ENCODE measurements at places on chromosomes 2 and 18.

- no peak for DNase-seq
These were observed 554 bp downstream of the FEV start for GRCh38 chr2:218984239-218985020.

- DNase-seq: no peak
These were observed 40.7 kb downstream of the KCNIP3 start for GRCh38 chr2:95337829-95338228.

- DNase-seq: no peak
These were observed 8.2 kb upstream of the SMARCAL1 start for GRCh38 chr2:216404010-216404618.

GRCh38 chr2:64354857-64355680 is 98.9 kb upstream of the LGALSL start:
- no peak for DNase-seq

GRCh38 chr18:76686737-76687231 is 135.6 kb upstream of the ZNF236 start:
- DNase-seq: no peak

DNA sequence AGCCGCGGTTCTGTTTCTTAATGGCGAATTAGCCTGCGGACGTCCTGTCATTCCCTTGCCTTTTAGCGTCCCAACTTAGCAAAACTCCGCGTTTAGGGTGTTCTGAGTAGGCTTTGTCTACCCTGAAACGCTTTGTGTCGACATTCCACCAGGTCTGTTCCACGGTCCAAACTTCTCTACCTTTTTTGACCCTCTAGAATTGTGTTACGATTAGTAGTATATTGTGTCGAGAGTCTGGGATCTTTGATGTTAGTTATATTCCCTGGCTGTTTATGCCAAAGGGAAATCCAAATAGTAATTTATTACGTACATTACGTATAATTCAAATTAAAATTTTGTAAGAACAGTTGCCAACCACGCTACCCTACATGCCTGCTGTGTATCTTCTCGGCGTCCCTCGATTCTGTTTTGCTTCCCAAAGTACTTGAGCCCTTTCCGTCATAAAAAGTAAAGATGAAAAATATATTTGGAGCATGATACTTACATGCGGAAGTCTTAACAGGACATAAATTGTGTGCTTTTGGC is 495 bp upstream of the TTC32 start:
- no peak for DNase-seq

DNA sequence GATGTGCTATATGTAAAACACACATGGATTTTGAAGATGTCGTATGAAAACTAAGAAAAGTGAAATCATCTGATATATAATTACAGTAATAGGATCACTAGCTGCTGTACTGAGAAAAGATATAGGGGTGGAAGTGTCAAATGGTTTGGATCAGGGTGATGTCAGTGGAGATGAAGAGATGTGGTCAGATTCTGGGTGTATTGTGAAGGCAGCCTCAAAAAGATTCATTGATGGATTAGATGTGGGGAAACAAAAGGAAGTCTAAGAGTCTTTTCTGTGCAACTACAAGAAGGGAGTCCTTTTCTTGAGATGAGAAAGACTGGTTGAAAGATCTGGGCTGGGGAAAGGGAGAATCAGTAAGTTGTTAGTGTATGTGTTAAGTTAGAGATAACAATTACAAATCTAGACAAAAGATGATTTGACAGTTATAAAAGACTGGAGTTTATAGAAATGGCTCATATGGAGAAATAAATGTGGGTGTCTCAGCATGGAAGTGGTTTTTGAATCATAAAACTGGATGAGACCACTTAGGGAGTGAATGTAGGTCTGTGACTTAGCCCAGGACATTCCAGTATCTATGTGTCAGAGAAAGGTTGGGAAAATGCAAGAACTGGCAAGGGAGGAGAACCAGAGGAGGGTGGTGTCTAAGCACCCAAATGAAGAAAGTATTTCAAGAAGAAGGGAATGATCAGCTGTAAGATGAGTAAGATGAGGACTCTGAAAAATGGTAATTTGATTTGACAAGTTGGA is 347.4 kb downstream of the PARD3B start:
- no peak for DNase-seq

DNA sequence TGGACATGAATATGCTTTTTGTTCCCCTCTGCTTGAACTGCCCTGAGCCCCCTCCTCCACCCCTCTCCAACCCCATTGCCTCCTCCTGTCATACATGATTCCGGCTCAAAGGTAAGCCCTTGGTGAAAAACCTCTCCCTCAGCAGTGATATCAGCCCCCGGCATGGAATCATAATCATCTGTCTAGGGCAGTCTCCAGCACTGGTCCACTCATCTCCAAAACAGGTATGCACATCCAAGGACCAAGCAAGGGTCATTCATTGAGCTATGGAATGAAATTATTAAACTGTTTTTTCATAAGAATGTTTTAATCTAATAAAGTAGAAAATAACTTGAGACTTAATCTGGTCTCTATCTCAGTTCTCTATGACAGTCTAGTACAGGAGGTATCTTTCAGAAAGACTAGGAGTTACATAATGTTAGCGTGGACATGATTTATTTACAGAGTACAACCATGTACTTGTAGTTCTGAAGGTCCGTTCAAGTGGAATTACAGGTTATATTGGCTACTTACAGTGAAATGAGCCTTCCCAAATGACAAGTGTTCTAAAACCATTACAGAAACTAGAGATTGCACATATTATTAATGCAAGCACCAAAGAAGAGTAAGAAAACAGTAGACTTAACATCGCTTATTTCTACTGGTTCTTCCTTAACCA is 75.2 kb downstream of the ACVR1 start:
- DNase-seq: no peak

DNA sequence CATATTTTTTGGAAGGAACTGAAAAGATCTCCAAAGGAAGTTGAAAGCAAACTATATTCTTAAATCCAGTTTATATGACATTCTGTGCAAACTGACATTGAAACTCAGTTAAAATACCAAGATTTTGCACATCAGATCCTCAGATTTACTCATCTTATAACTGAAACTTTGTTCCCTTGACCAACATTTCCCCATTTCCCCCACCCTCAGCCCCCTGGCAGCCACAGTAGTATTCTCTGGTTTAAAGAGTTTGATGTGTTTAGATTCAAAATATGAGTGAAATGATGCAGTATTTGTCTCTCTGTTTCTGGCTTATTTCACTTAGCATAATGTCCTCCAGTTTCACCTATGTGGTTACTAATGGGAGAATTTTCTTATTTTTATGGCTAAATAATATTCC is 99.2 kb upstream of the ITGA4 start:
- no peak for DNase-seq

DNA sequence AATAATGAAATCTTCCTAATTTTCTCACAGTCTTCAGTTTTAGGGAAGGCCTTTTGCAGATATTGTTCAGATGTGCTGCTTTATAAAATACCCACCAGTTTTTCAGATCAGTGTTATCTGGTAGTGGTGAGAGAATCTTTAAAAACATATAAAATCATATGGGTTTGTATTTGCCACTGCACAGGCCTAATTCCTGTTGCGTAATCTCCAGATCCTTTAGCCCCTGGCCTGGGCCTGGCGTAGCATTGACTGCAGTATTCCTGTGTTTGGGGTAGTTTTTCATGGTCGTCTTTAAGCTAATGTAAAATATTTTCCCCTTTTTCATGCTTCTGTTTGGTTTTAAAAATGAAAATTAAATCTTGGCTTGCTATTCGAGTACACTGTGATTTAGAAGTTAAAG is 43.2 kb downstream of the TSHZ1 start:
- no peak for DNase-seq

DNA sequence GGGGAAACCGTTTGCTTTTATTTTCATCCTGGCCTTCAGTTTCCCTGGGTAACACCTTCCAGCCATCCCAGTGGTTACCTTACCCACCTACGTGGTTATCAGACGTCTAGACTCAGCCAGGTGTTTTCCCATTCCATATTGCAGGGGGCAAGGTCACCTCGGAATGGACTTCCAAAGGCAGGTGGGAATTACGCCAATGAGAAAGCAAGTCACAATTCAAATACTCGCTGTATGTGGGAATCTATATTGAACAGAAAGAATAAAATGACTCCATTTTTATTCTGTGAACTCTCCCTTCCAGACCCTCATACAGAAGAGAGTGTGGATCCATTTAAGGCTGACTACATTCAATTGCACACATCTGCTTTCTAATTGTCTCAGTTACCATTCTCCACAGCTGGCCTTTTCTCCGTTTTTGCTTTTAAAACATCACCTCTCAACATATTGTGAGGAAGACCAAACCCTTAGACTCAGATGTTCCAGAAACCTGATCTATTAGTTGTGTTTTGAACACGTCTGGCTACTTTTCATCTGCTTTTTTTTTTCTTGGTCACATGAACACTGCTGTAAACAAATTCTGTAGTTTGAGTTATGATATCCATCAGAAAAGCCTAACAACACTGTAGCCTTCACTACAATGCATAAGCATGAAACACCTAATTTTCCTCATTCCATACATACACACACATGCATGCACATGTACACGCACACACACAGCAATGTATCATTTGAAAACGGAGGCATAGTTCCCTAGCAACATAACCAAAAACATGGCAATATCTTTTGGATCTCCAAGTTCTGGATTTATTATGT is 59.8 kb downstream of the BCL2 start:
- DNase-seq: no peak

DNA sequence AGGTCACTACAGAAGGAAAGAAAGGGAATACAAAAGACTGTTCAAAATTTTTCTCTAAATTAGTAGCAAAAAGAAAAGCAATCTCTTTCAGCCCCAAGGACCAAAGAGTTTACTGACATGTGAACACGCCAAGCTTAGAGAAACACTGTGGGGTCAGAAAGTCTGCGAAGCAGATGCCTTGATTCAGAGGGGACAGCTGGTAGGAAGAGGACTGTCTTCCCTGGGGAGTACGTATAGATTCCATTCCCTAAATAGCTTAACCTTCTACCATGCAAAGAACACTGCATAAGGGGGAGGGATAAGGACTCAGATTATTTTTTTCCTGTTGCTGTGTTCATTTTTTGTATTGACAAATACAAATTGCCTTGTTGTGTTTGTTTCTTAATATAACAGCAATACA is 96.1 kb downstream of the IRS1 start:
- DNase-seq: no peak

DNA sequence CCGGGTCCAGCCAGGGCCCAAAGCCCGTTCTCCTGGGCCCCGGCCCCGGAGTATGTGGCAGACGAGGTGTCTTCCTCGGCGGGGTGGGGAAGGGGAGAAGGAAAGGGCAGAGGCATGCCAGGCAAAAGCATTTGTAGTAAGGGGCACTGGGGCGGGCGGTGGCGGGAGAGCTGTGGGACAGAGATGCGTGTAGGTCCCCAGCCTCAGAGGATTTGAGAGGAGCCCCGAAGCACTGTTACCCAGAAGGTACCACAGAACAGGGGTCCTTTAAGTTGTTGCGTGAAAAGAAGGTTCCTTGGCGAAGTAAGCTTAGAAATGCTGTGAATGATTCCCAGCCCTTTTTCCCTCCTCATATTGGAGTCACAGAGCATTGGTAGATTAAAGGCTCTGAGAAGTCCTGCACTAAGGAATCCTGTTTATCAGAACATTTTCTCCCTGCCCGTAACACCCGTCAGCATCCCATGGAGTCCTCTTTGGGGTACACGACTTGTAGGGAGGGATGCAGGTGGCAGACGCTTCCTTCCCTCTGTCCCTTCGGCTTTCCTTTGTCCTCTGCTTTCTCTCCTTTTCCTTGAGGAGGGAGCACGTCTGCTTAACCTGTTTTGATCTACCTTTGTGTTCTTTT is 12.5 kb downstream of the GAREM2 start:
- DNase-seq: no peak

DNA sequence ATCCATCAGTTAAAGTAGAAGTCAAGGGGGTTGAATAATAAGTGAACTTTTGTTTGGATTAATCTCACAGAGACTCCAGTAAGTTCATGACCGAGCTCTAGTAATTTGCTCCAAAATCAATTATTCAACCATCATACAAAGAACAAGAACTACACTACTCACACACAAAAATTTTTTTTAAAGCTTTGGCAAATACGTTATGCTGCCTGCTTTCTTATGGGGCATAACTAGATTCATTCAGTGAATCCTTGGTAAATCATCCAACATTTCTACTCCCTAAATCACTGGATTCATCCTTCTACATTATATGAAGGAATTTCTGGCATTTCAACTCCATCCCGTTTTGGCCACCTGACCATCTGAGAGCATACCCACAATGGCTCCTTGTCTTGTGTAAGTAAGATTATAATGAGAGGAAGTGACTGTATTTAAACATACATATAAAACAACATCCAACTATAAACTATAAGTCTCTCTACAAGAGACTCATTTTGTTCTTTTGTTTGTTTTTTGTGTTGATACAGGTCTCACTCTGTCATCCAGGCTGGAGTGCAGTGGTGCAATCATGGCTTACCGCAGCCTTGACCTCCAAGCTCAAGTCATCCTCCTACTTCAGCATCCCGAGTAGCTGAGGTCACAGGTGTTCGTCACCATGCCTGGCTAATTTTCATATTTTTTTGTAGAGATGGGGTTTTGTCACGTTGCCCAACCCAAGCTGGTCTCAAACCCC is 144.2 kb upstream of the LRRTM4 start:
- no peak for DNase-seq

DNA sequence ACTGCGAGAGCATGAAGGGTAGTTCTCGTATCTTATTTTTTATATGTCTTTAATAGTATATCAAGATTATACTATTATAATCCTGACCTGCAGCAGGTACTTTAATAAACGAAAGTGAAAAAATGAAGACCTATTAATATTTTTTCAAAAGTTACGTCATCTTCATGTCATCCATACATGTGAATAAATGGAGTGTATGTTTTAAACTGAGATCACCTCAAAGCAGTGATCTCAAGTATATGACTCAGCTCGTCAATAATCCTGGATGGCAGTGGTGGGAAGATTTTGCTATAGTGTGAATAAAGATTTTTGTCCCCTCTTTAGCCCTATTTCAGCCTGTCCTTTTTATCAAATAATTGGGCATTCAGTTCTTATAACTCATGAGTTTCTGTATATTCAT is 166.3 kb upstream of the FBXO11 start:
- DNase-seq: no peak

- DNase-seq: no peak
These were observed 425.2 kb downstream of the METTL4 start for GRCh38 chr18:2146092-2146491.
